ENCODE measurements at places on chromosomes 6 and 20.

DNA sequence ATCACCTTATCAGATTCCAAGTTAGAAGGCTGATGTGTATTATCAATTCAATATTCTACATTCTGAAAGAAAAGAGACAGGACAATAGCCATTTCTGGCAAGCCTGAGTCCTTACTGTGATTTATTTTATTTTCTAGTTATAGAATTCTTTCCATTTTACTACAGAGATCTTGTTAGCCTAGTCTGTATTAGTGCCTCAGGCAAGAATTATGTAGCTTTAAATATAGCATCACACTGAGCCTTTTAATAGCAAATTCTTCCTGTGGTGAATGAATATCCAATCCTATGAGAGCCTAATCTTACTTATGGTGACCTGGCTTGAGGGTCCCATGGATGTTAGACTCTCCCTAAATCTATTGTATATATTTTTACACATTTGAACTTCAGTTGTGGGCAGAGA is 732.8 kb upstream of the CITED2 start:
- no peak for DNase-seq

- peak; percentile 94 for DNase-seq
Observed at GRCh38 chr6:44667226-44667625, 279.7 kb downstream of the CDC5L start.

- peak; percentile 47 for DNase-seq
Observed at GRCh38 chr6:127717384-127717783, 140.4 kb downstream of the C6orf58 start.

DNA sequence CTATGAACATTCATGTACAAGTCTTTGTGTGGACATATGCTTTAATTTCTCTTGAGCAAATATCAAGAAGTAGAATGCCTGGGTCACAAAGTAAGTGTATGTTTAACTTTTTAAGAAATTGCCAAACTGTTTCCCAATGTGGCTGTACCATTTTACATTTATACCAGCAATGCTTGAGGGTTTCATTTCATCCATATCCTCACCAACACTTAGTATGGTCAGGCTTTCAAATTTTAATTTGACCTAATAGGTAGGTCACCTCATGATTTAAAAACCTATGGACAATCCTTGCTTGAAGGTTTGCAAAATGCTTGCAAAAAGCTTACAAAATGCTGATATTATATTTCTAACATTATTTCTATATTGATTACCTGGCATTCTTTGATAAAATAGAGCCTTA is 19.5 kb upstream of the SRSF3 start:
- DNase-seq = no peak

GRCh38 chr20:49276961-49277785 is 684 bp downstream of the ZNFX1 start:
- no peak for DNase-seq

DNA sequence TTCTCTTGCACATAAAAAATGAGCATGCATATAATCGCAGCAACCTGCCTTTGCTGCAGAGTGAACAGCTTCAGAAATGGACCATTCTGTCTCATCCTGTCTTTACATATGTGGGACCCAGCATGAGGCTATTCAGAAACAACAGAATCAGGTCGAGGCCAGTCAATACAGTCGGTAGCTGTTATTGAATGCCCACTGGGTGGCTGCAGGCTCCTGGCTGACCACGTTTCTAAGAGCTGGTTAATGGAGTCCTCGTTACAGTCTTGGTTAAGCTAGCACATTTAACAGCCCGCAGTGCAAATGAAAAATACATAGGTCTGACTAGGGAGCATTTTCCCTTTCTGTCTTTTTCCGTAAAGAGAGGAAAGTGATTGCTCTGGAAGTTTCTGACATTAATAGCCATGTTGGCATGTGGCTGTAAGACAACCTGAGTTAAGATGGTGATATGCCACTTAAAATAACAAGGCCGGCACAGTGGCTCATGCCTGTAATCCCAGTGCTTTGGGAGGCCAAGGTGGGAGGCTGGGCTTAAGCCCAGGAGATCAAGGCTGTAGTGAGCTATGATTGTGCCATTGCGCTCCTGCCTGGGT is 75.0 kb downstream of the SHLD1 start:
- no peak for DNase-seq

GRCh38 chr6:34757687-34758274 is 476 bp downstream of the SNRPC start:
- DNase-seq = no peak

GRCh38 chr6:95352064-95352795 is 225.1 kb upstream of the MANEA start:
- DNase-seq = peak; percentile 29

DNA sequence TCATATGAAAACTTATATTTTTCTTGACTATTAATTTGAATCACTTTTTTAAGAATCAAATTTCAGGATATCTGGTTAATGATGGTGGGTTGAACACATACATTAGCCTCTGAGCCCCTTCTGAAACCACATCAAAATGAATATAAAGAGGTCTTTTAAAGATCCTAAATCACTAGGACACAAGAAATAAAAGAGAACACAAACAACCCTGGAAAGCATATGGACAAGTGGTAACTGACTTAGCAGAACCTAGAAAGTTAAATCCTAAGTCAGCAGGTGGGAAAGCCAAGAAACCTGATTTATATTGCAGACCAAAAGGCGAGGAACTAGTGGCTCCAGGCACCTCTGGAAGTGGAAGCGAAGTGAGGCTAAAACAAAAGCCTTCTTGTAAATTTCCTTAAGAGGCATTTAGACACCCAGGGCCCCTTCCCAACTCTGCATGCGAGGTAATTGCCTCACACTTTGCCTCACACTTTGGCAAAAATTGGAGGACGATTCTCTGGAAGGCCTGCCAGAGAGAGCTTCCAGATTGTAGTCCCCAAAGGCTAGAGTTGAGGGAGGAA is 293.9 kb downstream of the KHDC1L start:
- no peak for DNase-seq

DNA sequence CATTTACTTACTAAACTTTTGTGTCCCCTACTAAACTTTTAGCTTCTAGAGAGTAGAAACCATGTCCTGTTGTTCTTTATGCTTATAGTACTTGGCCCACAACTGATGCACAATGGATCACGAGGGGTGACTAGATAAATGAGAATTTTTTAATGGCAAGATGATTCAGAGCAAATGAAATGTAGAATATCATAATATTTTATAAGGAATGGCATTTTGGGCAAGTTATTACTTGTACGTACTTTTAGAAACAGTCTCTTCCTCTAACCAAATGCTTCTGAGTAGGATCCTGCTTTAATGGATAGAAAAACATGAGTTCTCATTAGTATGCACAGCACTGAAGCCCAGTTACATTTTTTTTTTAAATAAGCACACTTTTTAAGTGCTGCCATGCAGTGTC is 336.3 kb downstream of the NRN1 start:
- no peak for DNase-seq

- DNase-seq = no peak
Observed at GRCh38 chr6:119348096-119348747, 1.3 kb downstream of the MAN1A1 start.

DNA sequence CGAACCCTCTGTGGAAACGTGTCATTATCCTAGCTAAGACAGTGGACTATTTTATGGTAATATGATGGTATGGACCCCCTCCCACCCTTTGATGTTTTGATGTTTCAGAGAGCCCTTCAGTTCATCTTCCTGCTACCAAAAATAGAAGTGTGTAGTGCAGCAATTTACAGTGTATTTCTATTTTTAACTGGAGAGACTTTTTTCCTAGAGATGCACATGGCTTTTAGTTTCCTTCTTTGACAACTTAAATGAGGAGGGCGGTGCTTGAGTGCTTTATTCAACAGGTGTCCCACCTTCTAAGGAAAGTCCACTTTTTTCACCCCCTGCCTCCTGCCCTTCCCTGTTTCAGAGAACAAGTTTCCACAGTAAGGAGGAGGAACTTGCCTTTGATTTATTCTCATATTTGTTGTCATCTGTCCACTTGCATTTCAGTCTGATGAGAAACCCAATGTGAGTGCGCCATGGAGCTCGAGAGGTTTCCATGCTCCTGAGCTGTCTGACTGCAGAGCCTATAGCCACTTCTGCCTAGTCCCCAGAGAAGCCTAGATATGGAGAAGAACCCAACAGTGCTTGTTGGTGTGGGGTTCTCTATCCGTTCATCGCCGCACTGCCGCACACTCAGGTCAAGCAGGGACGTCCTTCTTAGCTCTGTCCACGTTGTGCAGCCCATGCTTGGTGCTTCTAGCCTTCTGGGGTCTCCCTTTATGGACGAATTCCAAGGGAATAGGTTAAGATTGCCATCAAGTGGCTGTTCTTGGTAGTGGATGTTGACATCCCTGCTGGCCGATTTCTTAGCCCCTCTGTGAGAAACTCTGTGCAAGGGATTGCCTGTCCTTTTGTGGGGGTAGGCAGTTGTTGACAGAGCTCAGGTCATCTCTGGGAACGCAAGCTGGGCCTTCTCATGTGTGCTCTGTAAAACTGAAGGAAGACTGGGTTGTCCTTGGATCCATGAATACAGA is 144.2 kb downstream of the JARID2 start:
- DNase-seq = peak; percentile 49

- DNase-seq = peak; percentile 96
Observed at GRCh38 chr20:43751167-43752050, 24.6 kb upstream of the GTSF1L start.

DNA sequence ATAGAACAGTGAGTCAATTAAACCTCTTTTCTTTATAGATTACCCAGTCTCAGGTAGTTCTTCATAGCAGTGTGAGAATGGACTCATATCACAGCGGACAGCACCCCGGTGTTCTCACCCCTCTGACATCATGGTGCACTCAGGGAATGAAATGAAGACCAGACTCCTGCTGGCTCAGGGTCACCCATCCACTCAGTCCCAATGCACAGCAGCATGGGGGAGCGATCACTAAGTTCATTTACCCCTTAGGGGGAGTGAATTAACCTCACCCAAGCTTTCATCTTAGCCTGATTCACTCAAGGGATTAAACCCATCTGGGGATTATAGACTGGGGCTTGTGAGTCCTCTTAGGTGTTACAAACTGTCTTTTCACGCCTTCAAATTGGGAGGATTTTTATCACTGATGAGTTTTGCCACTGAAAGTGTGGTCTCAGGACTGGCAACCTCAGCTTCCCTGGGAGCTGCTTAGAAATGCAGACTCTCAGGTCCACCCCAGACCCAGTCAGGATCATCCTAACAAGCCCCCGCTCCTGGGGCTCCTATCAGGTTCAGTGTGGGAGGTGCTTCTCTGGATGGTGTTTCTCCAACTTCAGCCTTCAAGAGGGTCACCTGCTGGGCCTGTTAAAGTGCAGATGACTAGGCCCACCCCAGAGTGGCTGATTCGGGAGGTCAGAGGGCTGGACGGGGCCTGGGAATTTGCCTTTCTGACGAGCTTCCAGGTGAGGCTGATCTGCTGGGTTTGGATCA is 44.3 kb upstream of the FRMD1 start:
- no peak for DNase-seq

GRCh38 chr20:38132910-38133501 is 32.1 kb downstream of the TGM2 start:
- DNase-seq = no peak

DNA sequence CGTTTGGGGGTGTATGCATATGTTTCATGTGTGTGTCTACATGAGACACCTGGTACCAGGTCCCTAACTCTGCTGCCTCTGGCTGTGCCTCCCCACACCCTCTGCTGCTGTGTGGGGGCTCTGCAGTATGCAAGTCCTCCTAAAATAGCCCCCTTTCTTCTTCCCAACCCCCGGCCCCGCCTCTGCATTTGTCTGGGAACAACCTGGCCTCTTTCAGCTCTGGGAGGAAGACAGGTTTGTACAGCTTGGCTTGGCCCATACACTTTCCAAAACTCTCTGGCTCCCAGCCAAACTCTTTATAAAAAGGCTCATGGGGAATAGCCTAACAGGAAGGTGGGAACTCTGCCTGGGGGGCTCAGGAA is 27.1 kb upstream of the EMILIN3 start:
- no peak for DNase-seq

- no peak for DNase-seq
Observed at GRCh38 chr6:95547043-95547442, 30.3 kb upstream of the MANEA start.

DNA sequence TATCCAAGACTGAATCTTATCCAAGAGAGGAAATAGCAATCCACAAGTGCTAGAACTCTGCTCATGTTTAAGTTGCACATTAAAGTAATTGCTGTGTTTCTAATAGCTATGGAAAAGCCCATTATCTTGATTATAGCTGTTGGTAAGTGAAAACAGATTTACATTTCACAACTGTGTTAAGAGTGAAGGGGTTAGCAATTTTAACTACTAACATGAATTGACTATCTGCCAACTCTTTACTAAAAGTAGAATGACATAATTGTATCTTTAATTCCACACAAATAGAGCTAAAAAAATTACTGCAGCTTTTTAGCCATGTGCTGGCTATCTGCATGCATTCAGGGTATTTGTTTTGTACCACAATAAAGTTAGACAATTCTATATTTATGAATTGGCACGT is 277.9 kb upstream of the IRAK1BP1 start:
- DNase-seq = no peak

- no peak for DNase-seq
Observed at GRCh38 chr20:32112841-32113240, 3.3 kb downstream of the TM9SF4 start.

- DNase-seq = peak; percentile 69
Observed at GRCh38 chr6:9116026-9116425, 680.7 kb upstream of the SLC35B3 start.

- peak; percentile 32 for DNase-seq
Observed at GRCh38 chr6:116847227-116847626, 18.3 kb upstream of the GPRC6A start.

DNA sequence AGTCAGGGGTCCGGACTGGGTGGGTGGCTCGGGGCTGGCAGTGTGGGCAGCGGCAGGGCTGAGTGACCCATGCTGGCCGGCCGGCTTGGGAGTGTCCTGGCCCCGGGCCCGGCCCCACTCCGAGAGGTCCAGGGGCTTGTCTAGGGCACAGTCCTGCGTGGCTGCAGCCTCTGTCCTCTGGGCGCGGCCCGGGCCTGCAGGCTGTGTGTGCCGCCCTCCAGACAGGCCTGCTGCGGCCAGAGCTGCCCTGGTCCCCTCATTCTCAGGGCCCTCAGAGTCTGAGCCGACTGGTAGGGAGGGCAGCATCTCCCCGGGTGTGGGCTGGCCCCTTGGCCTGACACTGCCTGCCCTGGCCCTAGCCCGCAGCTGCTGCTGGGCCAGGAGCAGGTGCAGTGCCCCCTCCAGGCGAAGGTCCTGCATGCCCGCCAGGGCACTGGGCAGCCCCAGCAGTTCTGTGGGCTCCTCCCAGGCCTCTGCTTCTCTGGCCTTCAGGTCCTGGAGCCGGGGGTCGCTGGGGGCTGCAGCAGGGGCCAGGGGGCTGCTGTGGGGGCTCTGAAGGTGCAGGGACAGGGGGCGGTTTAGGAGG is 6.9 kb upstream of the CABLES2 start:
- no peak for DNase-seq

GRCh38 chr20:11929947-11930346 is 12.3 kb downstream of the BTBD3 start:
- no peak for DNase-seq

GRCh38 chr20:25223179-25223661 is 24.7 kb upstream of the PYGB start:
- DNase-seq = peak; percentile 98

All from iris pigment epithelial cell (primary cell).